Prostate gland (tissue), 2 donors: ENCODE measurements at places on chromosomes 5 and 9. TPM values are rescaled to one million over a fixed set of nuclear protein-coding genes. Genes with fewer than 3 reads are reported as not detected.

Gene AGGF1
- 29.6 TPM for total RNA-seq

Gene ARL14EPL
- not detected for total RNA-seq

Gene ADAMTS12
- total RNA-seq: 3.7 TPM

Gene DMRTA1
- total RNA-seq: 5.5 TPM

Gene C9orf85
- total RNA-seq: 20.1 TPM

Gene APC
- total RNA-seq: 37.6 TPM

Gene TBCA
- total RNA-seq: 180 TPM

Gene PDLIM4
- total RNA-seq: 50.2 TPM

Gene PCDH12
- 0.82 TPM for total RNA-seq

Gene TTLL11
- total RNA-seq: 11.7 TPM

Gene SLC34A1
- not detected for total RNA-seq

Gene SLC22A4
- total RNA-seq: 5.5 TPM

GRCh38 chr5:95870105-95870672, 47.7 kb upstream of the GLRX start:
- DNase-seq: no peak

GRCh38 chr9:98795970-98796363, 388 bp downstream of the ANKS6 start:
- no peak for DNase-seq

DNA sequence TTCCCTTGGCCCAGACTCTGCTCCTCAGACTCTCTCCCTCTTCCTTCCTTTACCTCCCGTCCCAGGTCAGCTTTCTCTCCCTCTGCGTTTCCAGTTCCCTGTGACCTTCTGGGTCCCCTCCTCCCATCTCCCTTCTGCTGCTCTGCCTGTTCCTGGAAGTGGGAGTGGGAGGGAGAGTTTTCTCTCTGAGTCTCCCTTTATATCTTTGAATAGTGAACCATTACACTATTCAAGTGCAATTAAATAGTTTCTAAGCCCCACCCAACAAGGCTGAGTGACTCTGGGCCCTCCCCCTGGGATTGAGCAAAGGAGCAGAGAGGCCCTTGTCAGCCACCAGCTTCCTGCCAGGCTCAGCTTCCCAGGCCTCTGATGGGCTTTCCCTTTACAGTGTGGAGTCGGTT, 34.8 kb downstream of the THBS4 start:
- DNase-seq: no peak

DNA sequence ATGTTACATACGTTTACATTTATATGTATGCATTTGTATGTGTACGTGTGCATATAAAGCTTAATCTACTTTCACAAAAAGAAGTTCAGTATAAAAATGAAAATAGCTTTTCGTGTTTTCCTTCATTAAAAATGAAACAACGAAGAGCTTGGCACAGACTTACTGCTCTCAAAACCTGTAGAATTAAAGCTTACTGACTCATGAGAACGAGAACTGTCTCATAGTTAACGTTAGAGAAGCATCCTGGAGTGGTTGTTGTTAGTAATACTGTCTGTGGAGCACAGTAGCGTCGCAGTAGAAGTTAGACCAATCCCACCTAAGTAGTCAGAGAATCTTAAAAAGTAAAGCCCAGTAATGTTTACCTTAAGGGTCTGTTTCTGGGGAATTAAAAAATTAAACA, 1.3 kb downstream of the MAT2B start:
- DNase-seq: no peak

DNA sequence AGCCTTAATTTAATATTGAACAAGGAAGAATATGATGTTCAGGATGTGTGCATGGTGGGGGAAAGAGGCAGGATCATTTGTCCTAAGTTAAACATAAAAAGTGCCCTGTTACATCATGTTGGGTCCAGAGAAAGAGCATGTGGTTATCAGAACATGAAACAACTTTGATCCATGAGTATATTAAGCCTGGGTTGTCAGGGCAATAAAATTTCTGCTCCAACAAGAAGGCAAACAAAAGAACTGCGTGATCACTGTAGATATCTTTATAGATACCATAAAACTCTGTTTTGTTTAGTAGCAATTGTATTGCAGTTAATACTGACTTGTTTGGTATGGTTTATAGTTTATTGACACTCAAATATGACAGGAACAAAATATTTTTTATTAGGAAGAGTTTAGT, 35.2 kb downstream of the PCA3 start:
- DNase-seq: peak; percentile 47

DNA sequence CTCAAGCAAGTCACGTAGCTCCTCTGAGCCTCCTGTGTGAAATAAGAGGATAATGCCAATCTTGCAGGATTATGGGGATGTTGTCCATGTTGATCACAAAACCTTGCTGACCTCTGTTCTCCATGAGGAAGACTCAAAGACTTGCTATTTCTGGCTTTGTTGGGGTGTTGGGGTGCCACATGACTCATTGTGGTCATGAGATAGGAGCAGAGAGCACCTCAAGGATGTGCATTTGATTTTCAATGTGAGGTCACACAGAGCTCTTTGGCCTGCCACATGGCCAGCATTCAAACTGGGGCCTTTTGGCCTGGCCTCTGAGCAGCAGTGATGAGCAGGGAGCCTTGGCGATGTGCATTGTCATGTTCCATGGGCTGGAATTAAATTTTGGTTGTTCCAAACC, 380.3 kb downstream of the GADD45G start:
- no peak for DNase-seq

- peak; percentile 18 for DNase-seq
Observed at GRCh38 chr5:122101636-122102285, 23.7 kb upstream of the LOX start.

GRCh38 chr9:29393064-29393463, 1819.8 kb upstream of the C9orf72 start:
- DNase-seq: no peak

- DNase-seq: no peak
Observed at GRCh38 chr9:37775216-37775919, 9.5 kb downstream of the EXOSC3 start.

- no peak for DNase-seq
Observed at GRCh38 chr5:95908799-95909198, 52.9 kb downstream of the ELL2 start.

DNA sequence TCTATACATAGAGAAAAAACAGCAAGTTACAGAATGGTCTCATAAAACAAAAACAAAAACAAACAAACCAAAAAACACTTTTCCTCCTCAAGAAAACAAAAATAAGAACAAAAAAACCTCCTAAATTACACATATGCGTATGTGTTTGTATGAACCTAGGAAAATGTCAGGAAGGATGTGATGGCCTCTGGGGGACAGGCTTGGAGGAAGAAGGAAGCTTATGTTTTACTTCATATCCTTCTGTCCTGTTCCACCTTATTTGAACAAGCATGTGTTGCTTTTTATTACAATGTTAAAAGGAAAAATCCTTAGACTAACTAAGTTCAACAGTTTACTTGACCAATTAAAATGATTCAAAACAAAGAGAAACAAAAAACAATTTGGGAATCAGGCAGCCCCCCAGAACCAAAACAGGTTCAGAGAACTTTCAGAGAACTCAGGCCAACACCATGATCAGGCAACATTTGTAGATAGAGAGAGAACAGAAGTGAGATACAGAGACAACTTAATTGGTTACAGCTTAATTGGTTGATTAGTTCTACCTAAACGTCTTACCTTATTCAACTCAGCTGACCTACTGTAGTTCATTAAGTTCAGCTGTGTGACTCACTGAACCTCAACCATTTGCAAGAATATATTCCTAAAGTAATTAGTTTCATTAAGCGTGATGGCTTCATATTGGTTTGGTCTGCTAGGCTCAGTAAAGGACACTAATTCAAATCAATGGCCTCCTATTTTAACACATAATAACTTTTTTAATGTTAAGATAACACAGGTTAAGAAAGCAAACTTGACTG, 10.1 kb downstream of the SPAAR start:
- DNase-seq: no peak

DNA sequence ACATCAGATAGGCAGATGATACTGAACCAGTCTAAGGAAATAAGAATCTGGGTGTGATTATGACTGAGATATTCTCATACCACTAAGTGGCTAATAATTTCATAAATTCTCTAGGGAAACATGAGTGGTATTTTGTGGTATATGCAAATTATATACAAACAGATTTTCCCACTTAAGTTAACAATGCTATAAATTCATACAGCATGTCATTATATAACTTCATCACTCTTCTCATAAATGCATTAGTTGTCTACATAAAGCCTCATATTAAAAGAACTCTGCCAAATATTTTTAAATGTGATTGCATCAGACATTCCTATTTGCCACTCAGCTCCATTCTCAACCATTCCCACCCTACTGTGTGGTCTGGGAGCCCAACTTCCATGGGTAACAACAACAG, 226.5 kb downstream of the TLE1 start:
- DNase-seq: no peak

DNA sequence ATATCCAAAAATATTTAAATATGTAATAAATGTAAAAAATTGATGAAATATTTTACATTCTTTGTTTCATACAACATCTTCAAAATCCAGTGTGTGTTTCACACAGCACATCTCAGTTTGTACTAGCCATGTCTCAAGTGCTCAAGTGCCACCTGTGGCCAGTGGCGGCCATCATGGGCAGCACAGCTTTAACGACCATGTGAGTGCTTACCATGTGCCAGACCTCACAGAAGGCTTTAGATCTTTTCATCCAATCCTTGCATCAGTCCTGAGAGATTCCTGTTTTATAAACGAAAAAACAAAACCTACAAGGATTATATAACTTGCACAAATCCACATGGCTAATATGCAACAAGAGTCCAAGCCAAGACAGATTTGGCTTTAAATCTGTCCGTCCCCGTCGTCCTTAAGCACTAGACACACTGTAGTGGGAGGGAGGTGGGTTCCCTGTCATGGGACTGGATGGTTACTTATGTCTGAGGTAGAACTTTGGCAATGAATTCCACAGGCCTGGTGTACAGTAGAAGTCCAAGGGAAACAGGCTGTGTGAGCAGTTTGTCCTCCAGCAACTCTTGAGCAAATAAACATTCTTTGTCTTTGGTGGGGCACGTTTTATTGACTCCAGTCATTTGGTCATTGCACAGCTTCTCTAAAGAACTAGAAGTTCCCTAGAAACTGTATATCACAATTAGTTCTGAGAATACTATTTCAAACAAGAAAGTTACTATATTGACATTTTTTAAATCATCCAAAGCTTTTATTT, 25.0 kb upstream of the F2R start:
- peak; percentile 74 for DNase-seq

DNA sequence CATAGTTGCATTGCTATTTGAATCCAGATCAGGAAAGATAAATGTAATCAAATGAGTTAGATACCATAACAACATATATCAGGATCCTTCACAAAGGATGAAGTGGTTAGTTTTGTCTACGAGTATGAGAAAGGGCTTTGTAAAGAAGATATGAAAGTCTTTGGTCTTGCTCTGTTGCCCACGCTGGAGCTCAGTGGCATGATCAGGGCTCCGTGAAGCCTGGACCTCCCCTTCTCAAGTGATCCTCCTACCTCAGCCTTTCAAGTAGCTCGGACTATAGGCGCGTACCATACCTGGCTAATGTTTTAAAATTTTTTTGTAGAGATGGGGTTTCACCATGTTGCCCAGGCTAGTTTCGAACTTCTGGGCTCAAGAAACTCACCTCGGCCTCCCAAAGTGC, 1.8 kb downstream of the SMC5 start:
- no peak for DNase-seq

- no peak for DNase-seq
Observed at GRCh38 chr9:127314911-127315310, 50.3 kb downstream of the GARNL3 start.

- peak; percentile 72 for DNase-seq
Observed at GRCh38 chr9:38066914-38067858, 1.8 kb downstream of the SHB start.

GRCh38 chr5:91651704-91652103, 268.6 kb upstream of the ARRDC3 start:
- DNase-seq: no peak

DNA sequence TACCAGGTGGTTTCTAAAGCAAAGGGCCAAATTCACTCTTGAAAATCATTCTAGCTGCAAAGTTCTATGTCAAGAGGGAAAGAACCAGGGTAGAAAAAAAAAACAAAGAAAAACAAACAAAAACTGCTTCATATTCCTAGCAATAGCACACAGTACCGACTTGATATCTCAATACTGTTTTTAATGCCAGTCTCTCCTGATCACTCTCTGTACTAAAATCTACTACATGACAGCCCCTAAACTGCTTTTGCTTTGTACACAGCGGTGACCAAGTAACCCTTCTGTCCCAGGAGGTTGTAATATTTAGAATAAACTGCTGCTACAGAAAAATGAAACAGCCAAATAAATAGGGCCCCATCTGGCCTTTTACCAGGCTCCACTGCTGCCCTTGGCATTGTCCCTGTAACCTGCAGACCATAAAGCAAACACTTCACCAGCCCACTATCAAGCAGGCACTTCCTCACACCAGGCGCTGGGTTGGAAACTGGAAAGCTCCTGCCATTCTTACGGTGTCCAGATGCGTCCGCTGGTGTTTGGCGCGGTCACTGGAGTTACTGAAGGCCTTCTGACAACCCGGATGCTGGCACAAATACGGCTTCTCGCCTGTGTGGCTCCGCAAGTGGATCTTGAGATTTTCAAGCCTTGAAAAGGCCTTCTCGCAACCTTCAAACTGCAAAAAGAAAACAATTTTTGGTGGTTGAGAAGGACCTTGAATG, 363.2 kb downstream of the GLIS3 start:
- no peak for DNase-seq

DNA sequence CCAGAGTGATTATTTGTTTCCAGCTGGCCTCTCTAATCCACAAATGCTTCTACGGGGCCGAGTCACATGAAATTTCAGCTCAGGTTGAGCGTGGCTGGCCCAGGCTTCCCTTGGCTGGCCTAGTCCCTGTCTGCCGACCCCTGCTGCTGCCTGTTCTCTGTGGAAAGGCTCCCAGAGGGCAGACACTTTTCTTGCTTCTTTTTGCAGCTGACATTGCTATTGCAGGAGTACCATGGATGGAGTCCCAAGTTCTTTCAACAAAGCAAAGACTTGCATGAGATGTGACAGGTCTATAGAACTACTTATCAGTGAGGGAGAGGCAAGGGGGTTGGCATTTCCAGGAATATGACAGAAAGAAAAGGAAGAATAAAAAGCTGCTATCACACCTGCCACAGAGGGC, 287.4 kb upstream of the ARRDC3 start:
- DNase-seq: no peak

DNA sequence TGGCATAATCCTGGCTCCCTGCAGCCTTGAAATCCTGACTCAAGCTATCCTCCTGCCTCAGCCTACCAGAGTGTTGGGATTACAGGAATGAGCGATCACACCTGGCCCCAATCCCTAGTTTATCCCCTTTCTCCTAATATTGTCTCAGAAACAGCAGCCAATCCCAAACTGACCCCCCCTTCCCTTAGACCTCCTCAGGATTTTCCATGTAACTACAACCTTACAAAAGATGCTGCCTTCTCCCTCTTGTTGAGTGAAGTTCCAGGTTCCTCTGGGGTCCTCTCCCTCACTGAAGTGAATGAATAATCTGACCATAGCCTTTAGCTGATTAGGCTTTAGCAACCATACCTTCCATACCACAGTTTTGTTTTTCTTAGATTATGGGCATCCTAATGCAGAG, 25.9 kb upstream of the MSANTD3 start:
- no peak for DNase-seq

- no peak for DNase-seq
Observed at GRCh38 chr9:91923145-91923544, 26.9 kb downstream of the ROR2 start.

DNA sequence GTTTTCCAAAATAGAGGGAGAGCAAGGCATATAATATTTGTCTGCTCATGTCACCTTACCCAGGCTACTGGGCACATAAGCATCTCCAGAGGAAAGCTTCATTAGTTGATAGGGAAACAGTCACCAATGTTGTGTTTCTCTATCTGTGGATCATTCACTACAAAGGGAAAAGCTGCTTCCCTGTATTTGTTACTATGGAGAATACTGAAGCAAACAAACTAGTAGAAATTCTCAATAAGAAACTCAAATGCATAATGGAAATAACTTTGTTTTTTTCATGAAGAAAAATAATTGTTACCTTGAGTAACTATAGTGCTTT, 138.2 kb downstream of the PCSK1 start:
- DNase-seq: no peak
